Testis (tissue), 5 donors: ENCODE measurements at places on chromosomes 2 and 18.

GRCh38 chr2:31202833-31203232 is 14.5 kb downstream of the CAPN14 start:
- no peak for DNase-seq

- no peak for DNase-seq
Measured at GRCh38 chr2:177445200-177445599, 52.6 kb downstream of the AGPS start.

- DNase-seq: no peak
Measured at GRCh38 chr2:17943444-17943843, 65.0 kb downstream of the KCNS3 start.

GRCh38 chr2:208062961-208063360 is 37.6 kb upstream of the PLEKHM3 start:
- DNase-seq: no peak
